A549 treated with CpdA at 1 μM for 4 hours (cell line): ENCODE measurements at places on chromosomes 6 and 20. TPM values are rescaled to one million over a fixed set of nuclear protein-coding genes. Genes with fewer than 3 reads are reported as not detected.

The EDN1 gene
- 39.5 to 46.7 TPM (median 43.1 TPM) in 5 replicates for total RNA-seq

The NRSN1 gene
- total RNA-seq: not detected in 5 replicates

The ACOT8 gene
- total RNA-seq: 17.6 to 21.5 TPM (median 20.3 TPM) in 5 replicates

The SOX12 gene
- total RNA-seq: 17.3 to 28.9 TPM (median 27.9 TPM) in 5 replicates

The GDAP1L1 gene
- total RNA-seq: 0.16 TPM in 1 of 5 replicates, not detected in the others

The TMEM30A gene
- 36.8 to 48.2 TPM (median 43.4 TPM) in 5 replicates for total RNA-seq

The OPRL1 gene
- 0.44 to 0.76 TPM (median 0.57 TPM) in 5 replicates for total RNA-seq

The RBL1 gene
- 9.7 to 12.2 TPM (median 10.1 TPM) in 5 replicates for total RNA-seq

The PSORS1C1 gene
- total RNA-seq: 3.3 to 6.4 TPM (median 4.2 TPM) in 5 replicates

The BPI gene
- not detected in 5 replicates for total RNA-seq

The NCOA3 gene
- total RNA-seq: 36.0 to 46.6 TPM (median 43.1 TPM) in 5 replicates

The AVP gene
- total RNA-seq: not detected in 5 replicates

The TAF11 gene
- total RNA-seq: 18.8 to 21.3 TPM (median 19.3 TPM) in 5 replicates

The EYA2 gene
- 2.6 to 4.0 TPM (median 3.2 TPM) in 5 replicates for total RNA-seq

The ARMH2 gene
- total RNA-seq: not detected in 5 replicates

The BCAS1 gene
- 0.50 to 0.84 TPM (median 0.62 TPM) in 5 replicates for total RNA-seq

The TCP11 gene
- not detected in 5 replicates for total RNA-seq

The C20orf173 gene
- not detected in 5 replicates for total RNA-seq

The TP53INP2 gene
- total RNA-seq: 5.9 to 7.4 TPM (median 6.9 TPM) in 5 replicates

The RTEL1 gene
- 6.4 to 8.4 TPM (median 6.8 TPM) in 5 replicates for total RNA-seq

The SYCP2L gene
- total RNA-seq: 2.8 to 3.6 TPM (median 3.1 TPM) in 5 replicates

The ADTRP gene
- 0.51 to 0.78 TPM (median 0.56 TPM) in 5 replicates for total RNA-seq

The LY6G6C gene
- 0.11 TPM in 1 of 5 replicates, not detected in the others for total RNA-seq

The MUC21 gene
- total RNA-seq: not detected in 5 replicates

The SLC16A10 gene
- total RNA-seq: 0.18 to 0.52 TPM (median 0.33 TPM) in 5 replicates

The STX16 gene
- 34.2 to 41.1 TPM (median 36.8 TPM) in 5 replicates for total RNA-seq

The E2F3 gene
- 12.6 to 14.8 TPM (median 13.2 TPM) in 5 replicates for total RNA-seq

The IRF4 gene
- 0.08 to 0.30 TPM (median 0.14 TPM) in 5 replicates for total RNA-seq

The ZNF76 gene
- total RNA-seq: 8.6 to 12.3 TPM (median 8.9 TPM) in 5 replicates

The PDYN gene
- total RNA-seq: 0.03 TPM in 1 of 5 replicates, not detected in the others

The CCR6 gene
- 0.05 TPM in 1 of 5 replicates, not detected in the others for total RNA-seq

The SLC17A3 gene
- 0.95 to 1.5 TPM (median 1.2 TPM) in 5 replicates for total RNA-seq

The CDC5L gene
- total RNA-seq: 11.8 to 18.2 TPM (median 12.6 TPM) in 5 replicates

The LIN28B gene
- 1.2 to 2.1 TPM (median 1.5 TPM) in 5 replicates for total RNA-seq
